Pancreas (tissue), 10 donors: ENCODE measurements at places on chromosomes 6 and 20. TPM values are rescaled to one million over a fixed set of nuclear protein-coding genes. Genes with fewer than 3 reads are reported as not detected.

The HIVEP2 gene
- 13.5 TPM for total RNA-seq

The ROMO1 gene
- 62.6 TPM for total RNA-seq

The FGD2 gene
- 1.0 TPM for total RNA-seq

The FAM162B gene
- 0.19 TPM for total RNA-seq

The KCNK16 gene
- total RNA-seq, result 4.2 TPM

The NRSN1 gene
- total RNA-seq, result 0.12 TPM

The GNAS-AS1 gene
- total RNA-seq, result 0.56 TPM

The NKX2-2 gene
- 3.9 TPM for total RNA-seq

The HDDC2 gene
- total RNA-seq, result 28.1 TPM

The CD40 gene
- total RNA-seq, result 9.4 TPM

The OCSTAMP gene
- not detected for total RNA-seq

The SYCP2 gene
- 2.5 TPM for total RNA-seq
